ENCODE measurements at places on chromosomes 4 and X. TPM values are rescaled to one million over a fixed set of nuclear protein-coding genes. Genes with fewer than 3 reads are reported as not detected.

DNA sequence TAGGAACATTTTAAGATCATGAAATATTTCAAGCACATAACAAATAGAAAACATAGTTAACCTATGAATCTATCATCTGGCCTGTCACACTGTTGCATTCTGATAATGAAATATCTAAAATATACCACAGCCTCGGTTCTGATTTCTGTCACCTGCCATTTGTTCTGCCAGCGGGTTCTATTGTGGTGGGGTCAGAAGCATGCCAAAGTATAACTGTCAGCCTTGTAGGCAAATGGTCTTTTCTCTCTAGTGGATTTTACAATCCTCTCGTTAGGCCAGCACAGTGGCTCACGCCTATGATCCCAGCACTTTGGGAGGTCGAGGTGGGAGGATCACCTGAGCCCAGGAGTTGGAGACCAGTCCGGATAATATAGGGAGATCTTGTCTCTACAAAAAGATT is 47.9 kb downstream of the HTRA3 start:
- no peak for DNase-seq

DNA sequence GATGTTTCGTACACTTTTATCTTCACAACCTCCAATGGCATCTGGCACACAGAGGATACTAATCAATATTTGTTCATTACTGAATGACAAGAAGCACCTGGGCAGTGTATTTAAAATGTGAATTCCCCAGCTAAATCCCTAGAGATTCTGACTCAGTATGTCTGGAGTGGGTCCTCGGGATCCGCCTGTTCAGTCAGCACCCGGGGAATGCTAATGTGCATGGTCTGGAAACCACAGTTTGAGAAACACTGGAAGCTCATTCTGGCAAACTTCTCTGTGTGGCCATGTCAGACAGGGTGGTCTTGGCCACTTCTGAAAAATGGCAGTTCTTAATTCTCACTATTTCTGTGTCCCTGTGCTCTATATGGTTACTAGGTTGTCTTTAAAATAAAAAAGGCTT is 138.8 kb upstream of the VCX start:
- no peak for DNase-seq

CT45A3 gene
- total RNA-seq, result not detected

DNA sequence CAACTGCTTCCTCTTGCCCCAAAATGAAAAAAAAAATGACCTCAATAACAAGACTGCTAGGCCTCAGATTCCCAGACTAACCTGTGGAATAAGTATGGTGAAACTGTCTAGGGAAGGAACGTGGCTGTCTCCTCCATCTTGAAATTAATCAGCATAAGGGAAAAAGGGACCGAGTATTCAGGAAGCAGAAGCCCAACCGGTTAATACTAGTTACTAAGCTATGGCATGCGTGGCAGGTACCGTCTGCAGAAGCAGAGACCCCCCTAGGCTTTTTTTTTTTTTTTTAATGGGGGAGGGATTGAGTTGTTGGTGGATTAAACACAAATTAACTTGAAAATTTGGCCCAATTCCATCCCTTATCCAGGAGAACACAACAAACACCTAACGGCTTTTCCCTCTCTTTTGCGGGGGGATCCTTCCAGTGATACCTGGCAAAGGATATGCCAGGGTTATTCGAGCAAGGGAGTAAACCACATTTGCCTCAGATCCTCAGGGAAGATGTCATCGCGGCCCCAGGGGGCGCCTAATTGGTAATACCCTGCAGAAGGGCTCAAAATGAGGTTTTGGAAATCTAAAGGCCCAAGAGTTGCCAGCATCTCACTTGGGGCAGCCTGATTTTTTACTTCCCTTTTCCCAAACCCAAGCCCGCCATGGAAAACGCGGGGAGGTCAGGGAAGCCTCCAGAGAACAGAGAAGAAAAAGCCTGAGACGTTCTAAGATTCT is 893 bp downstream of the RLIM start:
- peak; percentile 2 for DNase-seq

OTUD6A gene
- total RNA-seq, result not detected

GRCh38 chr4:40763228-40763716 is 13.5 kb downstream of the NSUN7 start:
- no peak for DNase-seq

GPR173 gene
- total RNA-seq, result 4.8 TPM

KLHL4 gene
- 3.2 TPM for total RNA-seq

FHIP1A gene
- total RNA-seq, result 30.6 TPM

DCAF8L2 gene
- not detected for total RNA-seq

PHEX gene
- 1.5 TPM for total RNA-seq

Data from skin of body (tissue), 3 donors.